ENCODE measurements at places on chromosomes 6 and 20. TPM values are rescaled to one million over a fixed set of nuclear protein-coding genes. Genes with fewer than 3 reads are reported as not detected.

ISM1 gene
- 0.26 TPM for total RNA-seq

FAXC gene
- total RNA-seq, result 3.8 TPM

CGAS gene
- total RNA-seq, result 7.1 TPM

TBPL1 gene
- total RNA-seq, result 27.3 TPM

DDRGK1 gene
- 34.6 TPM for total RNA-seq

JAG1 gene
- 12.5 TPM for total RNA-seq

AIF1 gene
- not detected for total RNA-seq

PGC gene
- not detected for total RNA-seq

CST7 gene
- total RNA-seq, result not detected

PSORS1C1 gene
- total RNA-seq, result under 0.01 TPM
